Epithelial cell of proximal tubule (primary cell): ENCODE measurements at places on chromosomes 16 and 17. TPM values are rescaled to one million over a fixed set of nuclear protein-coding genes. Genes with fewer than 3 reads are reported as not detected.

DNA sequence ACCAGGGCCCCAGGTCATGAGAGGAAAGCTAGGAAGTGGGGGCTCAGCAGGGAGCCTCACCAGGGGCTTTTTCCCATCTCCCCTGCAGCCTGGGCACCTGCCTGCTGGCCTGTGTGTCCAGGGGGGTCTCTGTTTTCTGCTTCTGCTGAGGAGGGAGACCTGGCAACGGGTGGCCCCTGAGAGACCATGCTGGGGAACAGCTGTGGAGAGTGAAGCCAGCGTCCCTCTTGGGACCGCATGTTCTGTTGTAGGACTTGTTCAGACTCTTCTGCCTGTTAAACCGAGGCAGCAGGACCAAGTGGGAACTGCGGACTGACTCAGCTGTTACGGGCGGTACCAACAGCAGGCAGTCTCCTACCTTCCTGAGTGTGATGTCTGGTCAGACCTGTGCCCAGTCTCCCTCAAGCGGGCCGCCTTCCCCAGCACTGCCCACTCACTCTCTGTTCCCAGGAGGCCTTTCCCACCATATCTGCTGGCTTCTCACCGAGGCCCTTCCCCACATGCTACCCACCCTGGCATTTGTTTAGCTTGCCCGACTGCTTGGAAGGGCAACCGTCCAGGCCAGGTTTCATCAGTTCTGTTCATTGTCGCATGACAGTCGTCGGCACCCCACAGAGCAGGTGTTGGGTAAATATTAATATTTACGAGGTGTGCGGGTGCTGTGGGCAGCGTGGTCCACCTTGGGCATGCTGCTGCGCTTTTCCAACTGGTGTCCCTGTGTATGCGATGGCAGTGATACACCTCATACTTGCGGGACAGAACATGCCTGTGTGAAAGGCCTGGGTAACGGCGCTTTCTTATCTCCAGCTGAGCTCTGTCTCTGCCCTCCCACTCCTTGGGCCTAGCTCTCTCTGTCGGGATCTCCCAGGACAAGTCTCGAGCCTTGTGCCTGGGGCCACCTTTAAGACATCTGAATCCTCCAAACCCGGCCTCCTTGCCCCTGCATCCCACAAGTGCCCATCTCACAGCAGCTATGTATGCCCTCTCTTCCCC is 69.4 kb downstream of the MPRIP start:
- DNase-seq, result no peak

DNA sequence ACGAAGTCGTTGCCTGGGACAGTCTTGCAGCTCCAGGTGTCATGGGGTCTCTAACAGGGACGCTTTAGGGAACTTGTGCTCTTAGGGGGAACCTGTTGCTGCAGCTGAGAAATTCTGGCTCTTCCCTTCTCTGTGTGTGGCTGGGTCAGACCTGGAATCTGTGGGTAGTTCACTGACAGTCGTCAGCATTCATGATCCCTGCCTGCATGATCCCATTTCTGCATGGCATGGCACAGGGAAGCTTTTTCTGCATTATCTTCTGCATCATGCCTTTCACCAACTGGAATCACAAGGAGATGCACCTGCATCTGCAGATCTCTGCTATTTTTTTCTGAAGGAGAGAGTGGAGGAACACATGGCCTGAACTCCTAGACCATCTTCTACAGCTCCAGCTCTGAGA is 85.6 kb downstream of the SOX9 start:
- DNase-seq, result no peak

- DNase-seq, result no peak
These were observed 6.2 kb upstream of the CYLD start for GRCh38 chr16:50735629-50736122.

DNA sequence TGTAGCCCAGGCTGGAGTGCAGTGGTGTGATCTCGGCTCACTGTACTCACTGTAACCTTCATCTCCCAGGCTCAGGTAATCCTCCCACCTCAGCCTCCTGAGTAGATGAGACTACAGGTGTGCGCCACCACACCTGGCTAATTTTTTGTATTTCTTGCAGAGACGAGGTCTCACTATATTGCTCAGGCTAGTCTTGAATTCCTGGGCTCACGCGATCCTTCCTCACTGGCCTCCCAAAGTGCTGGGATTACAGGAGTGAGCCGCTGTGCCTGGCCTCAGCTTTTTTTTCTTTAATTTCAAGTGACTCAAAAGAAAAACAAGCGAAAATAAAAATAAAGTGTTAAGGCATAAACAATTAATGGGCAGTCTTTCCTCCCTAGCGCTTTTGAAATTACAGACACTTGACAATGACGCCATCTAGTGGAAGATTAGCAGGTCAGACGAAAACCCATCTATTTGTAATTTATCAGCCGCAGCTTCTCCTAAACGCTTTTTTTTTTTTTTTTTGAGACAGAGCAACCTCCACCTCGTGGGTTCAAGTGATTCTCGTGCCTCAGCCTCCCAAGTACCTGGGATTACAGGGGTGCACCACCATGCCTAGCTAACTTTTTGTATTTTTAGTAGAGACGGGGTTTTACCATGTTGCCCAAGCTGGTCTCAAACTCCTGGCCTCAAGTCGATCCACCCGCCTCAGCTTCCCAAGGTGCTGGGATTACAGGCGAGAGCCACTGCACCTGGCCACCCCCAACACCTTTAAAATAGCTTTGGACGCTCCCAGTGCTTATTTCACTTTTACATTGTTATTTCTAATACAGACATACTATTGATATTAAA is 28.1 kb upstream of the PECAM1 start:
- peak; percentile 16 for DNase-seq

DNA sequence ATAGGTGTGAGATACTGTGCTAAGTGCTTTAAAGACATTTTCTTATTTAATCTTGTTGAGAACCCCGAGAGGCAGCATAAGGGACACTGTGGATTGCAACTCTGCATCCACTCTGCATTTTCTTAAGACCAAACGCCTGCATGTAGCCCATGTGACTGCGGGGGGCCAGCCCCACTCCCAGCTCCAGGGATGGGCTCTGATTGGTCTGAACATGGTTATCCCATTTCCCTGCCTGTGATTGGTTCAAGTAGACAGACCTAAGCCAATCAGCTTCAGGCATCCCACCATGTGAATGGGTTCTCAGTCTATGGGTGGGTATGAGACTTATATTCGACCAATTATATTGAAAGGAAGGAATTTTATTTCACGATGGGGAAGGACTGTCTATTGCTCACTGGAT is 33.2 kb upstream of the USP7 start:
- no peak for DNase-seq

GRCh38 chr16:49354101-49354500 is 19.5 kb upstream of the C16orf78 start:
- no peak for DNase-seq

DNA sequence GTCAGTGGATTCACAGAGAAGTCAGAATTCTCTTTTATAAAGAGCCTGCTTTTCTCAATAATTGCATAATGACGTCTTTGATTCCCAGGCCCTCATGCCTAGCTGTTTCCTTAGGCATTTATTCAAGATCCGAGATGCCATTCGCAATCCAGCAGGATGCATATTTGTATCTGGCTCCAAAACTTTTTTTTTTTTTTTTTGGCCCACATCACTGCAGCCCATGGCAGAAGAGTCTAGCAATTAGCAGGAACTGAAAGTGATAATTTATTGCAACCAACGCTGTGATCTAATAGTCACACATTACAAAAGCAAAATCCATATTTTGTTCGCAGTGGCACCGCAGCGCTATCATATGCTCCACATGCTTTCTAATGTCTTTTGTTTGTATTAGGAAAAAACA is 503.4 kb downstream of the MAF start:
- DNase-seq, result no peak

DNA sequence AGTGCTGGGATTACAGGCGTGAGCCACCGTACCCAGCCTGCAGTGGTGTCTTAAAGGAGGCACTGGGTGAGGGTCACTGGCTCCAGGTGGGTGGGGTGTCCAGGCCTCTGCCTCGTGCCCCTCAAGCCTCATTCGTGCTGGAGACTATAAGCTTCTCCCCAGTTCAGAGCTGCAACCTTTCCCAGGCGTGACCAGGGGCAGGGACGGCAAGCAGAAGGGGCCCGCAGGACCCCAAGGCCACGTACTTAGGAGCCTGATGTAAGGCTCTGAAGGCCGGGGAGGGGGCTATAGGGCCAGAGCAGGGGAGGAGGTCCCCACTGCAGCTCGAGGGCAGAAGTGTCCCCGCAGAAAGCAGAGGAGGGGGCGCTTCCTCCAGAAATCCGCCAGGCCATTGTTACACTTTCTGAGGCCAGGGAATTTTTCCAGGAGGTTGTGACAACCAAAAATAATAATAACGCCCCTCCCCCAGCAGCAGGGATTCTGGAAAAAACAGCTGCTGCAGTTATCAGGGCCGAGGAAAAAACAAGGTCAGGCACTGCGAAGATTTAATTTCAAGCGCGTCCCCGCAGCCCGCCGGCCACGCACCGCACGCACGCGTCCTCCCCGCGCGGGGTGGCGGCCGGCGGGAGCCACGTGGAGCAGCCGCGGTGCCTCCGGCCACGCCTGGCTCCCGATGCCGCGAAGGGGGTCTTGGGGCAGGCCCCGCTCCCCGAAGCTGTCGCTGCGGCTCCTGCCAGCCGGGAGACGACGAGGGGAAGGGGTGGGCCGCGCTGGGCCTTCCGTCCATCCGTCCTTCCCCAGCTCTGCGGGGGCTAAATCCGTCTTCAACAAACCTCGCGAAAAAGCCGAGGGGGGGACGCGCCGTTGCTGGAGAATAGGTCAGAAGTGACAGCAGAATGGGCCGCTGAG is 45.8 kb upstream of the SLC38A10 start:
- no peak for DNase-seq

DNA sequence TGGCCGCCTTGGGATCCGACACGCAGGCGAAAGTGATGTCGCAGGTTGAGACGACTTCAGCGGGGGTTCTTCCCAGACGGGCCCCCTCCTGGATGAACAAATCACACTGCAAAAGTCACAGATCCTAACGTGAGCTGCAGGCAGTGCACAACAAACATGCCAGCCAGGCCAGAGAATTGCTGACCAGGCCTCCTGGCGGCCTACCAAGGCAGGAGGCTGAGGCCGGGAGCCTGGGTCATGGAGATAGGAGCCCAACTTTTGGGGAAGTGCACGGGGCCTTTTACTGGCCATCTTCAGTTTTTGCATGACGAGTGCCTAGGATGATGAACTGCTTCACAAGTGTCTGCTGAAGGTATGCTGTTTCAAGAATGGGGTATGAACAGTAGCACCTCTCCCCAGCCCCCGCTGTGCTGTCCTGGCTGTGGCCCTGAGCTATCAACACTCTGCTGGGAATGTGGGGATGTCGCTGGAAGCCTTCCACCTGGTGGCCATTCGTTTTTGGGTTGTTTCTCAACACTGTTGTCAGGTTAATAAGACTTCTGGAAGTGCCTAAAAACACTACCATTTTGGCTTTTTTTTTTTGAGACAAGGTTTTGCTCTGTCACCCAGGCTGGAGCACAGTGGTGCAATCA is 12.2 kb upstream of the ROGDI start:
- no peak for DNase-seq

DNA sequence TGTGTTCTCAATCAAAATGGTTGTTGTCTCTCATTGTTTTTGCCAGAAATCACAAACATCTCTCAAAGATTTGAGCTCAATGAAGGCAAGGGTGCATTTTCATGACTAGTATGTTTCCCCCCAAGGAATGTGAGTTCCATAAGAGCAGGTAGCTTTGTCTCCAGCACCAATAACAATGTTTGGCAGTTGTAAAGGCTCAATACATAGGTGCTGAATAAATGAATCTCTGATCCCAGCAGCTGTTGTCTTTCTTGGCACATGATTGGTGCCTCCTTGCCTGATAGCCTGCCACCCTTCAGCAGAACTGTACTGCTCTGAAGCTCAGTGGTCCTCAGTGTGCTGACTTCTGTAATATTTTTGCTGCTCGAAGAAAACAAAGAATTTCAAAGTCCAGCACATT is 103.1 kb upstream of the CDH11 start:
- DNase-seq, result no peak

DNA sequence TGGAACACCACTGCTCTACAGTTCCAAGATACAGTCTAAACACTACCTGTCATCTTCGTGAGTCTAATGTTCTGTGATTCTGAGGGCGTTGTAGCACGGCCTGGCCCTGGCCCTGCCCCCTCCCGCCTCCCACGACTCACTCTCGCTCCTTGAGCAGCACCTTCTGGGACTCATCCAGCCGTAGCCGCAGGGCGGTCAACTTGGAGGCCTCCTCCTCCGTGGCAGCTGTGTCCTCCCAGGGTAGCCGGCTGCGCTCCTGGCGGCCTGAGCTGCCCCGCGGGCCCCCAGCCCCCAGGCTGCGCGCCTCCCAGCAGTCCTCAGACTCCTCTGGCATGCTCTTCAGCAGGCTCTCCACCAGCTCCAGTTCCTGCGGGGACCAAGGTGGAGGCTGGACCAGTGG is 10.6 kb downstream of the CCDC102A start:
- no peak for DNase-seq

DNA sequence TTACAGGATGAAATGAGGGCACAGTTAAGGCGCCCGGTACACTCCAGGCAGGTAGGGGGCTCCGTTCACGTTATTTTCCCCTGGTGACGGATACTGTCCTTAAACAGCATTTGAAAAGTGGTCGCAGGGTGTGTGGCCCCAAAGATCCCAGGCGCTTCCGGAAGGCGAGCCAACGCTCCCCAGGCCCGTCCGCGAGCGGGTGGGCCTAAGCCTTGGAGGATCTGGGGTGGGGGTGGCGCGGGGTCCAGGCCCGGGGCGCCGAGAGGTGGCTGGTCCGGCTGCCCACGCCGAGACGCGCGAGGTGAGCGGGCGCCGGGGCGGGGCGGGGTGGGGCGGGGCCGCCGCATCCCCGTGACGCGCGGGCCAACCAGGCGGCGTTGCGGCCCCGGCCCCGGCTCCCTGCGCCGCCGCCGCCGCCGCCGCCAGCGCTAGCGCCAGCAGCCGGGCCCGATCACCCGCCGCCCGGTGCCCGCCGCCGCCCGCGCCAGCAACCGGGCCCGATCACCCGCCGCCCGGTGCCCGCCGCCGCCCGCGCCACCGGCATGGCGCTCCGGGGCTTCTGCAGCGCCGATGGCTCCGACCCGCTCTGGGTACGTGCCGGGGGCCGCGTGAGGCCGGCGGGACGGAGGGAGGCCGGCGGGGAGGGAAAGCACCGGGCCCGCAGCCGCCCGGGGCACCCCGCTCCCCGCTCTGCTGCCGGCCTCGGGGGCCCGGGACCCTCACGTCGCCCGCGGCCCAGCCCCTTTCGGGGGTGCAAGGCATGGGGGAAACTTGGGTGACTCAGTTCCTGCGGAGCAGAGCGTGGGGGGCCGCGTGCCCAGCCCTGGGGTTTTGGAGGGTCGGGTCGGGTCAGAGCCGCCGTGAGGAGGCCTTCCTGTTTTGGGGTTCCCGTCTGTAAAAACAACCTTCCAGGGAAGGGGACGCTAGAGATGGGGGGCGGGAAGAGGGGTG is at the start of gene ABCC1:
TSS of gene ABCC1 (plus strand) at position 407 of the 951 bp plus-strand sequence. CDS start at position 543, 136 bp downstream.
- no peak for DNase-seq

GRCh38 chr17:77417575-77417974 is 276.8 kb downstream of the SEC14L1 start:
- no peak for DNase-seq

Gene SPATA33
- 8.1 and 8.2 TPM in 2 replicates for total RNA-seq

Gene PLLP
- 2.5 and 6.1 TPM in 2 replicates for total RNA-seq

Gene IGFBP4
- 57.6 and 67.7 TPM in 2 replicates for total RNA-seq

Gene IGFALS
- 2.6 TPM in 1 of 2 replicates, not detected in the other for total RNA-seq

Gene JPH3
- 0.14 and 0.40 TPM in 2 replicates for total RNA-seq

Gene NECAB2
- total RNA-seq, result 0.36 TPM in 1 of 2 replicates, not detected in the other

Gene CCL23
- not detected in 2 replicates for total RNA-seq

Gene ASPA
- total RNA-seq, result 0.06 TPM in 1 of 2 replicates, not detected in the other

Gene PRDM7
- not detected in 2 replicates for total RNA-seq

Gene RPS15A
- total RNA-seq, result 1,709 and 2,356 TPM in 2 replicates
